ENCODE measurements at places on chromosomes 5 and 9.
A peak's percentile ranks its signal among the peaks of the same experiment; 100 is the strongest.

- DNase-seq = no peak
Measured at GRCh38 chr5:146130440-146131045, 25.2 kb upstream of the PLAC8L1 start.

DNA sequence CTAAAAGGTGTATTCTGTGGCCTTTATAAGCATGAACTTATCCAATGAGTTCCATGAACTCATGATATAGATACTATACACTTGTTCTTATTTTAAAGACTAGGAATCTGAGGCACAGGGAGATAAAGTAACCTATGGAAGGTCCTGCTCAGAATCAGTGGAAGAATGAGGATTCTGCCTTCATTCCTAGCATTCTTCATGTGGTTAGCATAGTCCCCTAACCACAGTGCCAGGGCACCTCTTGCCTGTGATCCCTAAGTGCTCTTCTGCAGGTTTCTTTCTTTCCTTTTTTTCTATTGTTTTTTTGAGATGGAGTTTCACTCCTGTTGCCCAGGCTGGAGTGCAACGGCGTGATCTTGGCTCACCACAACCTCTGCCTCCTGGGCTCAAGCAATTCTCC is 174.1 kb downstream of the C9orf152 start:
- DNase-seq = no peak

- no peak for DNase-seq
Measured at GRCh38 chr5:137696481-137696880, 39.4 kb downstream of the KLHL3 start.

DNA sequence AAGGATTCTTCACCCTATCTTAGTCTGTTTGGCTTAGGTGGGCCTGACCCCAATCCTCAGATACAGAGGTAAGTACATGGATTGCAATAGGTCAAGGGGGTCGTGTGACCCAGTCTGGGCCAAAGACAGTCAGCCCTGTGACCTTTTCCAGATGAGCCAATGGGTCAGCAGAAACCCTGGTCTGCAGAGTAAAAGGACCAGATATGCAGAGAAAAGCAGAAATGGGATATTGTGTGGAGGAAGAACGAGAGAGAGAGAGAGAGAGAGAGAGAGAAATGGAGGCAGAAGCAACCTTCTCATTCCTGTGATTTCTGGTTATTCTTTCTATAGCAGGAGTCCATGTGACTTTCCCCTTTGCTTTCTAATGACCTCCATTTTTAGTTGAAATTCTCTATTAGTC is 40.4 kb upstream of the CRB2 start:
- DNase-seq = no peak

DNA sequence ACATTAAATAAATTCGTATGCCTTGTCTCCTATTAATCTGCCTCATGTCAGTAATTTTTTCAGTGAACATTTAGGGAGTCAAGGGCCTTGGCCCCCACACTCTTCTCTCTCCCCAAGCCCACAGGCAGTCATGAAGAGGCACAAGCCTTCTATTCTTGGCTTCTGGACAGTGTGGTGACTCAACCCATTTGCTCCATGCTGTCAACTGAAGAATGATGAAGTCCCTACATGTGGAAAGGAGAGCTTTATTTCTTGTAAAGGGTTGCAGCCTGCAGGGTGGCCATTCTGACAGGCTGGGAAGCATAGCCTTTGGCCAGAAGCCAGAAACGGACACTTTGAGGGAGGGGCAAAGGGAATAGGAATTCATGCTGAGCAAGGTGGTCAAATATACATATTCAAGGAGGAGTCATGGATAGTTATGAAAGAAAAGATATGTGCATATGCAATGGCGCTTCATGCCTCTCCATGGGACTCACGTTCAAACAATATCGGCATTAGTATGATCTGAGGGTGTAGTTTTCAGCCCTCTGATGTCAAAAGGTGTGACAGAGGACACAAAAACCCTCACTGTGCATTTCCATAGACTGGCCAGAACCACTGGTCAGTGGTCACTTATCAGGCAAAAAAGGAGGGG is 31.3 kb downstream of the ANKRA2 start:
- no peak for DNase-seq

- peak; percentile 93 for DNase-seq
Measured at GRCh38 chr9:133787754-133788025, 49.5 kb upstream of the SARDH start.

GRCh38 chr5:34570721-34571676 is 85.1 kb upstream of the RAI14 start:
- no peak for DNase-seq

DNA sequence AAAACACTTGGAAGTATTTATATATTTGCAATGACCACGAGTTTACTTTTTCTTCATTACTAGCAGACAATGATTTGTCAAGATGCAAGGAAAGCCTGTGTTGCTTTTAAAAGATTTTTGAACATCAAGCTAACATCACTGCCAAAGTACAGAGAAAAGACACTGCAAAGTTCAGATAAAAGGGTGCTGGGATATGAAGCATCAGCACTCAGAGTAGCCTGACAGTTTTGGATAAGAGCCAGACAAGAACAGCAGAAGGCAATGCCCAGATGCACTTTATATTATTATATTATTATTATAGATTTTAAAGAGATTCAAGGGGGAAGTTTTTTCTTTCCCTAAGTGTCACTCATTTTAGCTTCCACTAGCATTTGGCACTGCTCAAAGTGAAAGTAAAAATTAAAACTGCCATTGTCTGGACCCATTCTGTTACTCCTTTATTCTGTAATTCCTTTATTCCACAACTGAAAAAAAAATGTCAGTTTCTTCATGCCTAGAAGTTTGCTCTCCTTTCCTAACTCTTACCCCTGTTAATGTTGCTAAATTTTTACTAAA is 240.6 kb downstream of the EFNA5 start:
- DNase-seq = no peak

DNA sequence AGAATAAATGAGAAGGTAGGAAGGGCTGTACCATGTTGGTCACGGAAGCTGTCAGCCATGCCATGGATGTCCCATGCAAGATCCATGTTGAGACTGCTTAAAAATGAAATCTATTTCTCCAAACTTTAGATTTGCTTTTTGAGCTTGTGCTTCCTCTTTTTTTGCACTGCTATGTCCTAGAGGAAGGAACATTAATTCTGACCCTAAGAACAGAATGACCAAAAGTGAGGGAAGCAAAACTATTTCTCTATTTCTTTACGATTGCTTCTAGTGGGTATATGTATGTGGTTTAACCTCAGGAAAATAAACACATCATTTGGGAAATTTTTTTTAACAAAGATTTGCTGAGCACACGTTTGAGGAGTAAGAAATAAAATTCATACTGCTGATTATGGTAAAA is 84.6 kb downstream of the USP20 start:
- DNase-seq = no peak

- DNase-seq = no peak
Measured at GRCh38 chr9:121357011-121357410, 13.0 kb downstream of the STOM start.

GRCh38 chr5:15073453-15073852 is 201.9 kb upstream of the ANKH start:
- no peak for DNase-seq

DNA sequence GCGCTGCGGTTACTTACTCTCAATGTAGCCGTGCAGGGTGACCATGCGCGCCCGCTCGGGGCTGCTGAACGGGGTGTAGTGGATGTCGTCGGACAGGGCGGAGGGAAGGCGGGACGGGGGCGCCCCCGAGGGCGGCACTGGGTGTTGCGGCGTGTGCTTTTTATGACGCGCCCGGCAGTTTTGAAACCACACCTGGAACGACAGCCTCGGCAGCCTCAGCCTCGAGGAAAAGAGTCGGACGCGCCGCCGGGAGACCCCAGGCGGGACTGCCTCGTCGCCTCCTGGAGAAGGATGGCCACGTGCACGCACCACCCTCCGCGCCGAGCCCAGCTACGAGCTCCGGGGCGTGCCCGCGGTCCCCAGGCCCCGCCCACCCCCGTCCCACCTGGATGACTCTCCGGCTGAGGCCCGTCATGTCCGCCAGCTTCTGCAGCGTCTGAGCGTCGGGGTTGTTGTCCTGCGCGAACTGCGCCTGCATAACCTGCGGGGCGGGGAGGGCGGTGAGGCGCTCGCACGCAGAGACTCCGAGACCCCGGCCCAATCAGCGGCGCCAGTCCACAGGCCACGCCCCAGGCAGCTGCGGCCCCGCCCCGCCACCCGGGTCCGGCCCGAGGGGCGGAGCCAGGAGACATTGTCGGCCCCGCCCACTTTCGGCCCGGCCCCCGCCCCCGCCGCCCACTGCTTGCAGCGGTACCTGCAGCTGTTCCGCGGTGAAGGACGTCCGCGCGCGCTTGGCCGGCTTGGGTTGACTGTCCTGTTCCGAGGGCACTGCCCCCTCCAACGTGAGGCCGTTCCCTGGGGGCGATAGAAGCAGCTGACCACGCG is 15.0 kb downstream of the LHX6 start:
- peak; percentile 98 for DNase-seq

- no peak for DNase-seq
Measured at GRCh38 chr9:97924386-97924785, 2.1 kb upstream of the TRMO start.

DNA sequence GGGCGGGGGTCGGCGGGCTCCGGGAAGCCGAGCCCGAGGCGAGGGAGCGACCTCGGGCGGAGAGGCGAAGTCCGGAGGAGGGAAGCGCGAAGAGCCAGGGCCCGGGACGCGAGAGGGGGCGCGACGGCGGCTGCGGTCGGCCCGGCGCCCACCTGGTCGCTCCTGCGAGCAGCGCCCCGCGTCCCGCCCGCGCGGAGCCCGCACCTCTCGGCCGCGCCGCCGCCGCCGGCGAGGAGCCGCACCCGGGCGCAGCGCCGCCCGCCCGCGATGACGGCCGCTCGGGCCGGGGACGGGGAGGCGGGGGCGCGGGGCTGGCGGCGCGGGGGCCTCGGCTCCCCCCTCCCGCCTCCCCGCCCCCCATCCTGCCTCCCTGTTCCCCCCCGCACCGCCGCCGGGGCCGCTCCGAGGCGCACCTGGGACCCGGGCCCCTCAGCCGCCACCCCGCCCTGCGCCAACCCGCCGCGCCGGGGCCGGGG is 2.6 kb downstream of the NR5A1 start:
- DNase-seq = no peak

DNA sequence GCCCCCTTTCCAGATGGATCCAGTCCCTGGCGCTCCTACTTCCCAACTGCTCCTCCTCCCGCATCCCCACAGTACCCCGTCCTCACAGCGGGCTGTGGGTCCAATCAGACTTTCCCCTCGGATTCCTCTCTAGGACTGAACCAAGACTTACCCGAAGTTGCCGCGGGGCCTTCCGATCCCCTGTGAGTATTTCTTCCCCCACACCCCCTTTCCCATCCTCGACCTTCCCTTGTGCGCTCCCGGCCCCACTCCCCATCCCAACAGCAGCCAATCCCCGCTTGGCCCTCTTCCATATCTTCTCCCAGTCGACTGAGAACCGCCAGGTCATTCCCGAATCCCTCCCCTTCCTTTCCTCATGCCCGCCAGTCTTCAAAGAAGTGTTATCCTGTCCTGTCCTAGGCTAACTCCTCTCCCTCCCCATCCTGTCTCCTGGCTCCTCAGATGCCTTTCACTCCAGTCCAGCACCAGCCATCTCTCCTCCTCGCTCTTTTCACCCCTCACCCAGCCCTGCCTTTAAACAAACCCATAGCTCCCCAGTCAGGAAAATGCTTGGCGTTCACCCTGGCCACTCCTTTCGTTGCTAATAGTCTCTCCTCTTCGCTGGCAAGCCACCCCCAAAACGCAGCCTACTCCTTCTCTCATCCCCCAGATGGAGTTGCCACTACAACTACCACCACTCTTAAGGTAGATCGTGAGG is 646 bp downstream of the SWI5 start:
- DNase-seq = peak; percentile 85

GRCh38 chr5:58893551-58893950 is 310.7 kb downstream of the RAB3C start:
- DNase-seq = no peak

DNA sequence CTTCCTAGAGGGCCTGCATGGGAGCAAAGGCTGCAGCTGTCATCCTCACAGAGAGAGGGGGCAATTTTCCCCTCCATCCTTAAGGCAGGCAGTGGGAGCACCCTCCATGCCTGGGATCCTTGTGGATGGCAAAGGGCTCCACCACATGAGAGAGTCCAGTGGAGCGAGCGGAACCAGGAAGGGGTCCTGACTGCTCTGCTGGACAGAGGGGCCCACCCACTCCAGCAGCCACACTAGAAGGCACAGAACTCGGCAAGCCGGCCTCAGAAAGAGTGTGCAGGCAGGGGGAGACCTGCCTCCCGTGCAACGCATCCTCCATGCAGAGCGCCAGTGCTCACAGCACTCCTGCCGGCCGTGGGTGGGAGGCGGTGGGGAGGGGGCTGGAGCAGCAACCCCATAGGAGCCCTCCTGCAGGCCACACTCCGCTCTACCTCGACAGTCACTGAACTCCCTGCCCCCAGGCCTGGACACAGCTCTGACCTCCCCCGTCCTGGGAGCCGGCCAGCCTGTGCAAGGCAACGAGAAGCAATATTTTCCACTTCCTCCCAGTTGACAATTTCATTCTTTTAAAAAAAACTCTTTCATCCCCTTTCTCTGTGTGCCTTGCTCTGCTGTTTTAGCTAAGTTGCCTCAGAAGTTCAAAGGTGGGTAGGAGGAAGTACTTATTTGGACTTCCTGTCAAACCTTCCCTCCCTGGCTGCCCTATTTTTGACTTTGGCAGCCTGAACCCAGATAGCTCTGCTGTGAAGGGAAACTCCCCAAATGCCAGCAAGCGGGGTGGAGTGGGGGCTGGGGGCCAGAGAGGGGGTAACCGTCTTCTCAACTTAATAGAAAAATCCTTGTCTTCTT is 5.3 kb upstream of the LCP2 start:
- DNase-seq = no peak

- DNase-seq = no peak
Measured at GRCh38 chr9:6829027-6829426, 71.3 kb downstream of the KDM4C start.

DNA sequence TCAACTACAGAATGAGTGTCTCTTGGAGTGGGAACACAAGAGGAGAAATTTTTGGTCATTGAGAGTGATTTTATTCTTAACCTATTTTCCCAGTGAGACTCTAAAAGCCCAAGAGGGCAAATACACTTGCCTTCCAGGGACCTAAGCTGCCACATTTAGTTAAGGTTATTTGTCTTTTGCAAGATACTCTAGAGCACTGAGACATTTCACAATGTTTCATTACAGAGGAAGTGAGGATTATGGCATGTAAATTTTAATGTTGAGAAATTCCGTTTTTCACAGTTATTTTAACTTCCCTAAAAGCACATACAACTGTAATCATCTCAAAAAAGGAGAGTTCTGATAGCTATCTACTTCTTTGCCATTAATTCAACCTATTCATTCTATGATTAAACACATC is 38.7 kb upstream of the RAB3C start:
- no peak for DNase-seq

GRCh38 chr5:78591138-78591612 is 57.4 kb downstream of the LHFPL2 start:
- DNase-seq = no peak

- no peak for DNase-seq
Measured at GRCh38 chr9:37408933-37409710, 13.4 kb upstream of the GRHPR start.

DNA sequence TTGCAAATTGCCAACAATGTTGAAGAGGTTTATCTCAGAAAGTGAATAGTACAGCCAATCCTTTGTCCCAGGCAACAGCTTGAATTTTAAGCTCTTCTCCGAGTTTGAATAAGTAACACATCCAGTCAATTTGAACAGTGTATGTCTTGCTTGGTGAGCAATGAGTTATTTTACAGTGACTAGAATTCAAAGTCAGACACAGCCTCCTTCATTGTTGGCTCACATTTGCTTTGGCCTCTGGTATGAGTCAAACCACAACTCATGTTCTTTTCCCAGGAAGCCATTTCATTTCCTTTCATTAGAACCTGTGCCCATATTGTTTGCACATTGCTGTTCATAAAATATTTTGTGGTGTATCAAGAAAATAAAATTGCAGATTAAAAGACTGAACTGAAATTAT is 622.0 kb upstream of the DAB2 start:
- no peak for DNase-seq

GRCh38 chr9:126160067-126160853 is 166.4 kb upstream of the MVB12B start:
- no peak for DNase-seq
